COR-L47 (cell line): ENCODE measurements at places on chromosomes 5 and 9.

DNA sequence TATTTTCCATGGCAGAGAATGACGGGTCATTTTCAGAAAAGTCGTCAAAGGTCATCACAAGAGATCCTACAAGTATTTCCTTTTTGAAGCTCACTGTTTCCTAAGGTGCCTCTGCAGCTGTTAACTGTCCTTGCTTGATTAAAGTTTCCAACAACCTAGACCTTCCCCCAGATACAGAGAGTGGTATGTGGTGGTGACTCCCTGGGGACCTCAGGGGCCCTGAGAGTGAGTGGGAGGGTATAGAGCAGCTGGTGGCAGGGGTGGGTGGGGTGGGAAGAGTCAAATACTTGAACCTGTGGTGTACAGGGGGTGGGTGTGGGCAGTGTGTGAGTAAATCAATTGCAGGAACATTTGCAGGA lies 1.6 kb upstream of the CD72 start:
- DNase-seq = no peak

DNA sequence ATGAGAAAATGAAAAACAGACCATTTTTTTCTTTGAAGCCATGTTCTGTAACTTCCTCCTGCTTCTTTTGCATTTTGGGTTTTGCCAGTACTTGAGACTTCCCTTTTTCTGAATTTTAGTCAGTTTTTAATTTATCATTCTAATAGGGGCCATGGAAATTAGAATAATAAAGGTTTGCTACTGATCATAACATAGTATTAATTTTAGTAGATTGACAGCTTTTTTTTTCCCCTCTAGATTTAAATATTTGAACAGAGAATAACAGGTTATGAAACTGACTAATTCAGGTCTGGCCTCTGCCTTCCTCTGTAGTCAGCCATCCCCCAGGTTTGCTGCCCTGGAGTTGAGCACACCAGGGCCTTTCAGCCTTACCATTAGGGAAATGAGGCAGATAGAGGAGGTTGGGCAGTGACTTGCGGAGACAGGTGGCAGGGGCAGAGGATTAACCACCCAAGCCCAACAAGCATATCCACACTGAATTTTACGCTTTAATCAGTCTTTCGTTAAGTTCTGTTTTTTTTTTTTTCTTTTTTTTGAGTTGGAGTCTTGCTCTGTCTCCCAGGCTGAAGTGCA lies 80.1 kb upstream of the TNFAIP8 start:
- no peak for DNase-seq

- DNase-seq = no peak
Measured at GRCh38 chr5:66829358-66829674, 233.1 kb downstream of the MAST4 start.

DNA sequence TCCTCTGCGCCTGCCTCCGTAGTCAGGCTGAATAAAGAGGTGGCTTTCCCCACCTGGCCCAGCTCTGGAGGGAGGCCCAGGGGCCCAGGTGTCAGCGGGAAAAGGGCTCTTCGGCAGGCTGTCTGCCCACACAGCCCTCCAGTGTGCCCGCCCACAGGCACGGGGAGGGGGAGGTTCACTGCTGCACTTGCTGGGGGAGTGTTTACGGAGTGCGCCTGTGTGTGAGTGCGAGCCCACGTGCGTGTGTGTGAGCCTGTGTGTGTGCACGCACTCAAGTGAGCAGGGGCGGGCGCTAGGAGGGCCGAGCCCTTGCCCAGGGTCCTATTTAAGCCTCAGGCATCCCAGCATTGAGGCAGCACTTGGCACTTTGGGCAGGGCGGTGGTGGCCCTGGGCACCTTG lies 10.9 kb downstream of the DNLZ start:
- DNase-seq = no peak

- DNase-seq = no peak
Measured at GRCh38 chr5:168881427-168882149, 302.4 kb upstream of the PANK3 start.

DNA sequence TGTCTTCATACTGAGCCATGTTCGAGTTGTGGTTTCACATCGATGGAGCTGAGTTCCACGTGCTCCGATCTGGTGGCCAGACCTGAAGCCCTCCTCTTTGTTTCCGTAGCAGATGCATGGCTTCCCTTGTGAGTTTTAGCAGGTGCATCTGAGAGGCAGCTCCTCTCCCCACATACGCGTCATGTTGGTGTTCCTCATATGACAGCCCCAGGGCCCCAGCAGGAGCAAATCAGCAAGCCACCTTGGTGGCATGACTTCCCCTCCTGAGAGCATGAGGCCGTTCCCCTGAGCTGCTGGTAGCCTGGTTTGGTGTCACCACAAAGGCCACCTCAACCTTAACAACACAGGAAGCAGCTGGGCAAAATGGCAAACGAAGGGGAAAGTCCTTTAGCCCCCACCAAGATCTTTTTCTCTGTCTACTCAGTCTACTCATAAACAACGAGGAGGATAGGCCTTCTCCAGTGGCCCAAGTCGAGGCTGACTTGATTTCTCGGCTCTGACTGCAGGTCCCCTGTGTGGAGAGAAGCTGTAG lies 5.9 kb downstream of the CYFIP2 start:
- no peak for DNase-seq

DNA sequence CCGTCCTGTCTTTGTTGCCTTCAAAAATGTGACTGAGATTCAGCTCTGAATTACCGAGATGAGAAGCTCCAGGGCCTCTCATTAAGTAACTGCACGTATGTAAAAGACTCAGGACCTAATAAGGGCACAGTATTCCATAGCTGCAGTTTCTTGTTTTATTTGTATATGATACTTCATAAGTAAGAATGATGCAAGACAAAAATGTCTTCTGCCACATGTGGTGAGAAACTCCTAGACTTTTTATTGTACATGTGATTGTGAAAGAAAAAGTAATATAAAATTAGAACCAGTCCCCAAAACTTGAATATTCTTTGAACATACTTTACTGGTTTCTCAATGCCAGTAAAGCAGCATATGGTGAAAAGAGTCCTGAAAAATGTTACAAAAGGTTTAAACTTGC lies 110.1 kb upstream of the OTULINL start:
- DNase-seq = no peak

DNA sequence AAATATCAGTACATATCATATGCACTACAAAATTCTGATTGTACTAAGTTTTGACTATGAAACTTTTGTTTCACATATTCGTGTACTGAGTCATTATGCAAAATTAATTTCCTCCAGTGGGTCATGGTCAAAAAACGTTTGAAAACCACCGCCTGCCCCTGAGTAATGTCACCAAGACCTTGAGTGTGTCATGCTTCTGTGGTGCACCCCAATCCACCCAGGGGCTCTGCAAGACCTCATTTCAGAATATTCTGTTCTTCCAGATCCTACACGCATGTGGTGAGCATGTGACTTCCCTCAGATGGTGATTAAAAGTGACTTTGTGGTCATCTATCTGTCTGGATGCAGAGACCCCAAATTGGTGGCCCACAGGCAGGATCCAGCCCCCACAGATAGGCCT lies 31.0 kb downstream of the ABLIM3 start:
- no peak for DNase-seq

DNA sequence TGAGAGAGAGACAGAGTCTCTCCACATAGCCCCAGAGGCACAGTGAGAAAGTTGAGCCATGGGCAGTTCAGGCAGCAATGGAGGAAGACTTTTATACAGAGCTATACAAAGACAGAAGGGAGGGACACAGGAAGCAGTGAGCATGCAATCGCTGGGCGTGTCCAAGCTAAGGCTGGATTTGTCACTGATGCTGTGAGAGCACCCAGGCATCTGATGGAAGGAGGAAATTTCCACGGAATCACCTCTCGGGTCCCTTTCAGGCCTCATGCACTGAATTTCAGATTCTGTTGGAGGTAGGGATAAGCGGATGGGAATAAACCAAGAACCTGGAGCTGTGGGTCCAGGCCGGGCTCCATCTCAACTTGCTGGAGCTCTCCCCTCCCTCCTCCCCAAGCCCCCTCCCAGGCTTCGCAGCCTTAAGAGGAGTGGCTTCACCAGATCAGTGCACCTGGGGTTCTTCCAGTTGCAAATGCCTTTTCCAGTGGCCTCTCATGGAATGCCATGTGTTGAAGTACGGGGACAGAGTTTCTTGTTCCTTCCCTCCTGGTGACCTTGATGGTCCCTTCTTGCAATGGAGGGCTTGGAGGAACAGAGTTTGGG lies 114.8 kb upstream of the ALDH1B1 start:
- DNase-seq = no peak

DNA sequence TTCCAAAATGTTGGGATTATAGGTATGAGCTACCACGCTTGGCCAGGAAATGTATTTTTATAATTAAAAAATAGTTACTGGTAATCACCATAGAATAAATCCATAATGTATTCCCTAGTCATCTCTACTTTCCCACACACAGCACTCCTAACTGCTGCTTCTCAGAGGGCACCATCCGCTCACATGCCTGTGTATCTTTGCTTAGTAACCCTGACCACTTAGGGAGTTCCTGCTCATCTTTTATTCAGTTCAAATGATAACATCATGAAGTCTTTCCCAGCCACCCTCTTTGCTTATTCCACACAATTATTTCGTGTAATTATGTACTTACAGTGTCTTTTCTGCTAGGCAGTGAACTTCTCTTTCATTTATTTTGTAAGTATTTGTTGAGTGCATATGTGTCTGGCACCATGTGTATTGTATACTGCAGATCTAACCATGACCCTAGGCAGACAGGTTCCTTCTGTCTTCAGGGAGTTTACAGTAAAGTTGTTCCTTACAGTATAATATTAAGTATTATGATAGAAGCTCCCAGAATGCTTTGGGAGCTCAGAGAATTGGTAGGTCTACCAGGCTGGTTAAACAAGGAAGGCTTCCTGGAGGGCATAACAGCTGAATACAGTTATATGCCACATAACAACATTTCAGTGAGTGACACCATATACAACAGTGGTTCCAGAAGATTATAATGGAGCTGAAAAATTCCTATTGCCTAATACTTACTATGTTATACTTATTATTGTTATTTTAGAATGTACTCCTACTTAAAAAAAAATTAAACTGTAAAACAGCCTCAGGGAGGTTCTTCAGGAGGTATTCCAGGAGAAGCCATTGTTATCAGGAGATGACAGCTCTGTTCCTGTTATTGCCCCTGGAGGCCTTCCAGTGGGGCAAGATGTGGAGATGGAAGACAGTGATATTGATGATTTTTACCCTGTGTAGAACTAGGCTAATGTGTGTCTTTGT lies 39.2 kb downstream of the DCAF10 start:
- no peak for DNase-seq

DNA sequence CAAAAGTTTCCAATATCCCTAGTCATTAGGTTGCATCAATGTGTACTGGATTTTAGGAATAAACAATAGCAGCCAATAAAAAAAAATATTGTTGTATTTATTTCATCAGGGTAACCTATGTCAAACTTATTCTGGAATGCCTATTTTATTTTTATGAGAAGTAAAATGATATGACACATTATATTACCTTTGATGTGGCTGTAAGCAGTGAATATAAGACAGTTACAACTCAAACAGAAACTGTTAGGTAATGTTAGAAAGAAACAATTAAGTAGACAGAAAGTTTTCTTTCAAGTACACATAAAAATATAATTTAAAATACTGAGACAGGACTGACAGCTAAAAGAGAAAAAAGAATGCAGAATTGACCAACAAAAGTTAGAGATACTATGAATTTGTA lies 65.5 kb downstream of the GNG10 start:
- DNase-seq = no peak

DNA sequence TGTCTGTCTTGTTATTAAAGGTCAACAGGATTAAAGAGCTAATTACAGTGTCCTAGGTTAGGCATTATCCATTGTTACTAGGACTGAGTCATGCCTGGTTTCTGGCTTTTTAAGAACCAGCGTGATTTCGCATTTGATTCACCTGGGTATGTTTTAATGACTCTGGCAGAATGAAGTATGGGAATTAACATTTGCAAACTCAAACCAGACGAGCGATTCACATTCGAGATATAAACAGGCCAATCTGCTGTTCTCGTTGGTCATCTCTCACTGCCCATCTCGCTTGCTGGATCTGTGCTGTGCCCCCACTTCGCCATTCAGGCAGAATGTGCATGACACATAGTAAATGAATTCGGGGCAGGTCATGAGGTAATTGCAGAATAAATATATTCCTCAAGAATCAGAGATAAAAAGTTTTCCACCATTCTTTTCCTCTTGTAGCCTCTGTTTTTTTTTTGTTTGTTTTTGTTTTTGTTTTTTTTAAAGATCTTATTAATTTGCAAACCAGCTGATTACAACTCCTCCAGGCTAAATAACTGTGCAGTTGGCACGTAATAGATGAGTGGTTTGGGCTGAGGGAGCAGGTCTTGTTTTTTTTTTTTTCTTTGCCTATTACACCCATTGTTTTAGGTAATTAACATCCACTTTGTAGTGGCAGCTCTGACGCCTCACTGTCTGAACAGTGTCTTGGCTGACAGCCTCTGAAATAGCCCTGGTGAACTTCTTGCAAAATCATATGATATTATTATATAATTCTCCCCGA lies 313.5 kb upstream of the MSX2 start:
- DNase-seq = peak; percentile 78

DNA sequence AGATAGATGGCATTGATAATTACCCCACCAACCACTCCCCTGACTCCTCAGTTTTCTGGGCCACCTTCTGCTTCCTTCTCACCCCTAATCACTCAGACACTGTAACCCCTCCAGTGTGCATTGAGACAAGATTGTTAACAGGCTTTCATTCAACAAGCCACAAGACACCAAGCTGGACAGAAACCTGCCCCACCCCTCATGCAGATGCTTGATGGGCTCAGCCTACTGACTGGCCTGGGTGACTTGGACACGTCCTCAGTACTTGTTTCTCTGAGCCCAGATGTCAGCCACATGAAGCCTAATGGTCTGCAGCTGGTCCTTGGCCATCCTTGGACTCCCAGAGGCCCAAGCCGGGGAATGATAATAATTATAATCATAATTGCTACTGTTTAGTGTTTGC lies 71.4 kb upstream of the SMIM23 start:
- no peak for DNase-seq

DNA sequence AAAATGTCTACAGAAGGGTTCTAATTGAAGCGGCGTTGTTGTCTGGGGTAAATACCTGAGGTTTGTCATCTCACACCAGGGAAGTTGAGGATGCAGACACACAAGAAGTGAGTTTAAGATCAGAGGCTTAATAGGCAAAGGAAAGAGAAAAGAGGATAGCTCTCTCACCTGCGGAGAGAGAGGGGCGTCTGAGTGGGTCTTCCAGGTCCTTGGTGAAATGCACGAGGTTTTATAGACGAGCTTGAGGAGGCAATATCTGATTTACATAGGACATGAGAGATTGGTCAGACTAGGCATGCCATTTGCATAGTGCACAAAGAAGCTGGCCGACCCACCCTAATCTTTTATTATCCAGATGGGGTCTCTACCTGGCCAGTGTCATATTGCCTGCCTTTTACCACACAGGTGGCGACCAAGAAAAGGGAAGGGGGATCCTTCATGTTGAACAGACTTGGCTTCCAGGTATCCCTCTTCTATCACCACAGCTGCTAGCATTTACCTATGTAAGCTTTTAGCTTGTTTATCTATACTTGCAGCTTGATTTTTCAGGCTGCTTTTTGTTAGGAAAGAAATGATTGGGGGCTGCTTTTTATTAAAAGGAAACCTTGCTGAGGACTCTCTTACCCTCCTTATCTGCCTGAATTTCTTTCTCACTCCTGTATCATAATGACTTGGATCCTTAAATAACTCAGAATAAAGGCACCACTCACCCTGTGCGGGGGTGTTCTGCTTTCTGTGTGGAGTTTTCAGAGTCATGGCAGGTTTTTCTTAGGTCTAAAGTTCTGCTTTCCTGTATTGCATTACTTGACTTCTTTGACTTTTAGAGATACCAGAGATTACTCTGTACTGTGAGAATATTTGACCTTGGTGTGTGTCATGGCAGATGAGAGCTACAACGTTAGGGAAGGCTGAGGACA lies 9.4 kb upstream of the GLT6D1 start:
- DNase-seq = no peak

- DNase-seq = peak; percentile 59
Measured at GRCh38 chr5:6766604-6767093, 53.4 kb downstream of the TENT4A start.

- DNase-seq = no peak
Measured at GRCh38 chr9:107390778-107391177, 98.8 kb downstream of the KLF4 start.
